ENCODE measurements at places on chromosomes 6 and 20.

DNA sequence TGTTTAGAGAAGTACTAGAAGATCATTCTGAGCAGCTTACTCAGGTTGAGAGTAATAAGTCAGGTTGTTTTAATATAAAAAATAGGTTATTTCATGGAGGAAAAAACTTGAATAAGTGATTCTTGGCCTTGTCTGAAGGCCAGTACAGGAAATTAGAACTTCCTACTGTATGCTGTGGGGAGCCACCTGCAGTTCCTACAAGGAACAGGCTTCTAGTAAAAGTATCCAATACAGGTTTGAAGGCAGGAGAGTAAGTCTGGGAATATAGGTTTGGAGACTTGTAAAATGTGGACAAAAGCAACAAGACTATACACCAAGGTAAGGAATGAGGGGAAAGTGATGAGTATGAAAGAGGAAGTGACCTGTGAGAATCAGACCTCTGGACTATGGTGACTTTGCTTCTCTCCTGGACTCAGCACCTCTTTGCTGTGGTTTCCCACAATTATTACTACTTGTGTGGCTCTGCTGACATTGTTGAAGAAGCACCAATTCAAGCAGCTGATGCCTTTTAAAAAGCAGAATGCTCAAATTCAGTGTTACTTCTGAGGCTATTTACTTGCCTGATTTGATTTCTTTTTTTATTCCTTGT, 278.6 kb downstream of the TBC1D7 start:
- DNase-seq = no peak

GRCh38 chr6:98920904-98921431, 26.8 kb downstream of the FBXL4 start:
- DNase-seq = no peak

GRCh38 chr6:155424181-155424580, 31.5 kb downstream of the NOX3 start:
- no peak for DNase-seq

DNA sequence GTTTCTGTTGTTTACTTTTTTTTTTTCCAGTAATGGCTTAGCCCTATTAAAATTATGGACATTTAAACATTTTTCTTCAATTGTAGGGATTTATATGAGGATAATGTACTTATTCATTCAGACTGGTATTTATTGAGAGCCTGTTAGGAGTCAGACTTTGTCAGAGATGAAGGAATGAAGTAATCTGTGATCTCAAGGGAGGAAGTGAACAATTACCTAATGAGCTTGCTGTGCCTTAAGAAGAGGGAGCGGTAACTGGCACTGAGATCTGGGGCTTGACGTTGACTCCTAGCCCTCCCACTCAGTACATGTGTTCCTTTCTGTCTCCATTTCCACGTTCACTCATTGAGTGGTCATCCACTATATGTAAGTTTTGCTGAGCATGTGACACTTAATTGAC, 12.6 kb downstream of the AFDN start:
- DNase-seq = no peak

- no peak for DNase-seq
These were observed 66.3 kb upstream of the DST start for GRCh38 chr6:56708810-56709597.

DNA sequence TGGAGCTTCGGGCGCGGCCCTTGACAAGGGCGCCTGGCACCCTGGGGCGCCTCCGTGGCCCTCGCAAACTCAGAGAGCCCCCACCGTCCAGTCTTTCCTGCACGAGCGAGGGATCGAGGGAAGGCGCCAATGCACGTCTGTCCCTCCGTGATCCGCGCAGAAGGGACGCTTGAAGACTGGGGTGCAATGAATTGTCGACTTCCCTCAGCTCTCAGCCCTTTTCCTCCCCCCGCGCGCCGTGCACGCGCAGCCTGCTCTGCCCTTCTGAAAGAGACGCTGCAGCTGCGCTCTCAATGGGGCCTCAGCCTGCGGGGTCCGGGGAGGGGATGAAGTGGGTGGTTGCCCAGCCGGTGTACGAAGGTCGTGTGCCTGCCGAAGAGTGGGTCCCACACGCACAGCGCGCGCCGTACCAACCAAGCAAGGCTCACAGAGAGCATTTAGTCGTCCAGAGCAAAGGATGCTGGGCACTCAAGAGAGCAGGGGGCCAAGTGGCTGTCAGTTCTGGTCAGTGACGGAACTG, 5.5 kb upstream of the SOX4 start:
- peak; percentile 28 for DNase-seq

DNA sequence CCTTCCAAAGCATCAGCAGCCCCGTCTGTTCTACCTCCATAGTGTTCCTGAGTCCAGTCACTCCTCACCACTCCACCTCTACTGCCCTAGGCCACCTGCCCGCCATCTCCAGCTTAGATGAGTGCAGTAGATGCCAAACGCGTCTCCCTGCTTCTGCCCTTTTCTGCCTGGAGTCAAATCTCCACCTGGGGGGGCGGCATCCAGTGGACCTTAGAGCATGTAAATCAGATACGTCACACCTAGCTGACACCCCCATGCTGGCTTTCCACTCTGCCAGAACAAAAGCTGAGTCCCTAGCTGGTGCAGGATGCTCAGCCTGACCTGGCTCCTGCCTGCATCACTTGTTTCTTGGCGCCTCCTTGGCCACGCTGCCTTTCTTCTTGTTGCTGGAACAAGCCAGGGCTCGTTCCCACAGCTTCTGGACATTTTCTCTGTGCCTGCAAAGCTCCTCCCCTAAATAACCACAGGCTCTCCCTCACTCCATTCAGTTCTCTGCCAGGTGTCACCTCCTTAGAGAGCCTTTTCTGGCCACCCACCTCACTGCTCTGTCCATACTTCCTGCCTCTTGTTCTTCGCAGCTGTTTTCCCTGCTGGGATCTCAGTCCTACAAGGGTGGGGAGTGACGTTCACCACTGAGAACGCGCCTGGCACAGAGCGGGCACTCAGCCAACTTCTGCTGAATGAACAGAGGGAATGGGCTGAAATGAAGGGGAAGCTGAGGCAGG, 5.8 kb downstream of the DDR1 start:
- DNase-seq = no peak

GRCh38 chr20:19913927-19914614, 103.1 kb upstream of the NAA20 start:
- DNase-seq = no peak

DNA sequence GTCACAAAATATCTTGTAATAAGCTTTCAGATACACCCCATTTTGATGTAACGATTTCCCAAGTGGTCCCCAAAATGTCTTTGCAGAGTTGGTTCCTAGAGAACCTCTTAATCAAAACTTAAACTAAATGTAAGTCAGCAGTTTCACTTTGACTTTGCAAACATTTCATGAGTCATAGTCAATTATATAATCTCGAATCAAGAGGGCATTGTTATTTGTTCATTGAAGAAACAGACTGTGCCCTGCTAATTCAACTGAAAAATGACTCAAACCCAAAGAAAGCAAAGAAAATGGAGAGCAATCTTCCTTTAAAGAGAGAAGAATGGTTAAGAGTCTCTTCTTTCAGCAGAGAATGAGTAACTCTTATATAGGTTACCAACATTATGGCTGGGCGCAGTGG, 58.3 kb downstream of the IPCEF1 start:
- DNase-seq = no peak

DNA sequence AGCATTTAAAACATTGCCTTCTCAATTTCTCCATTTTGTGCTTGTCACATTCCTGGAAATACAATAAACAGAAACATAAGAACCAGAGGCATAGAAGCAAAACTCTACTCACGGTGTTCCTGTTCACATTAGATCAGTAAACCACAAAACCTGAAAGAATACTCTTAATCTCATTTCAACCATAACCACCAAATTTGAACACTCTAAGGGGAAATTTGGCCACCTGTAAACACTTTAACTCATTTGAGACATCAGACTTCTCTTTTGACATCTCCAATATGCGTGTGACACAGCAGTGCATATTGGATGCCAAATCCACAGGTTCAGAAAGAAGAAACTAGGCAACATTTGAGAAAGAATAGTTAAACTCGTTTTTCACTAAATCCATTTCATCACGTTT, 153.8 kb upstream of the IRAK1BP1 start:
- no peak for DNase-seq

GRCh38 chr6:101765281-101765680, 371.8 kb downstream of the GRIK2 start:
- DNase-seq = no peak

DNA sequence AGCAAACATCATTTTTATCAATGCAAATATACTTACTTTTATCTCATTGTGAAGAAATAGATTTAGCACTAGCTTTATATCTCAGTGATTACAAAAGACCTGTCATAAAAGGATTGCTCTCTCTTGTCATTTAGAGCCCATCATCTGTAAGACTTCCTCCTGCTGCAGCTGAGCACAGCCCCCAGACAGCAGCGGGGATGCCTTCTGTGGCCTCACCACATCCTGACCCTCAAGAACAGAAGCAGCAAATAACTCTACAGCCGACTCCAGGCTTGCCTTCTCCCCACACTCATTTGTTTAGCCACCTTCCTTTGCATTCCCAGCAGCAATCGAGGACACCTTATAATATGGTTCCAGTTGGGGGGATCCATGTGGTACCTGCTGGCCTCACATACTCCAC, 127.0 kb upstream of the EDN1 start:
- peak; percentile 47 for DNase-seq

- no peak for DNase-seq
These were observed 249.5 kb downstream of the BCKDHB start for GRCh38 chr6:80356000-80356399.

GRCh38 chr6:148435386-148435785, 92.7 kb downstream of the SASH1 start:
- no peak for DNase-seq

GRCh38 chr20:42857446-42857845, 332.3 kb downstream of the PTPRT start:
- DNase-seq = no peak

GRCh38 chr6:39100358-39100757, 14.6 kb downstream of the SAYSD1 start:
- no peak for DNase-seq

- DNase-seq = no peak
These were observed 95.6 kb upstream of the RALGAPA2 start for GRCh38 chr20:20808016-20808415.
